Retina (tissue), 1 donor: ENCODE measurements at places on chromosomes 6 and 20.

DNA sequence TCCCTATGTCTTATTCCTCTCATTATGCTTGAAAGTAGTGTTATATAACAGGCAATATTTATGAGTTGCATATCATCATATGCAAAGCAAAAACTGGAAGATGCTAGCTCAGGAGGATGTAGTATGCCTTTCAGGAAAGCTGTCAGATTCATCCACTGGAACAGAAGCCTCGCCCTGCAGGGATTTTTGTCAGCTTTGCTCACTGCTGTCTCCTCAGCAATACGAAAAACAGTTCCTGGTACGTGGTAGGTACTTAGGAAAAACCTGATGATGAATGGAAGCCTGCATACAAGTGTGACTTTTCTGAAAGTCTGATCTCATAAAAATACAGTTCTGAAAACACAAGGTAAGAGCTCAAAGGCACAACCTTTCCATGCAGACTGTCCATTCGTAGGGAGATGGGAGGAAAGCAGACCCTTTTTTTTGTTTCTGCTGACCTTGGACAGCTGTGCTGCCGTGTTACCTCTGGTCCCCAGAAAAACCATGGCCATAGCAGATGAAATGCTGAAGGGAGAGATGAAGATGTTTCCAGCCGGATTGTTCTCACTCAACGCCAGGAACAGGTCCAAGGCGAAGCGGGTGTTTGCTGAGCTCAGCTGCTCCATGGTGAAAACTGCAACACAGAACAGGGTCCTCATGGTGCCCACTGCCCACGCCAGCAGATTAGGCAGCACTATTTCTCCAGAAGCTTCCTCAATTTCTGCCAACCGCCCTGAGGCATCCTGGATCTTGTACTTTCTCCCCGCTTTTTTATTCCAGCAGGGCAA is 1.5 kb downstream of the SERPINB1 start:
- DNase-seq, result no peak

DNA sequence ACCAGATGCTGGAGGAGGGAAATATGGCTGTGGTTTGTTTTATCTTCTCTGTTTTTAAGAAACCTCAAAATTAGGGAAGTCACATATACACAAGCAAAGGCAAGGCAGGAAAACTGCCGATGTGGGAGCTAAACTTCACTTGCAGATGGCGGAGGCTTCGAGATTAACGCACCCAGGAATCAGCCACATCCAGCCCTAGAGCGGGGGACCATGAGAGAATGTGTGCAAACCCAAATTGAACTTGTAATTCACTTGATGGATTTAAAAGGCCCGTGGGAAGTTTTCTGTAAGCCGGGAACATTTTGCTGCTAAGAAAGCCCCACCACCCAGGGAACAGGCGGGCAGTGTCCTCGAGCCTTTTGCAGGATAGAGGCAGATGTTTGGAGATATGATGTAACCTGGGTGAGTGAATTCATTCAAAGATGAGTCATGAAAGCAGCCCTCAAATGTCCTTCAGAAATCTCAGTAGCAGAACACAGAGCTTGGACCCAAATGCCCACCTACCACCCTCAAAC is 39.9 kb downstream of the PREX1 start:
- no peak for DNase-seq

GRCh38 chr20:1944345-1945091 is 49.3 kb downstream of the SIRPA start:
- DNase-seq, result no peak

GRCh38 chr6:104483225-104483834 is 376.4 kb downstream of the HACE1 start:
- DNase-seq, result no peak

GRCh38 chr20:31355981-31356380 is 12.4 kb upstream of the DEFB118 start:
- no peak for DNase-seq

- no peak for DNase-seq
Measured at GRCh38 chr20:46359233-46359751, 47.1 kb downstream of the ELMO2 start.

DNA sequence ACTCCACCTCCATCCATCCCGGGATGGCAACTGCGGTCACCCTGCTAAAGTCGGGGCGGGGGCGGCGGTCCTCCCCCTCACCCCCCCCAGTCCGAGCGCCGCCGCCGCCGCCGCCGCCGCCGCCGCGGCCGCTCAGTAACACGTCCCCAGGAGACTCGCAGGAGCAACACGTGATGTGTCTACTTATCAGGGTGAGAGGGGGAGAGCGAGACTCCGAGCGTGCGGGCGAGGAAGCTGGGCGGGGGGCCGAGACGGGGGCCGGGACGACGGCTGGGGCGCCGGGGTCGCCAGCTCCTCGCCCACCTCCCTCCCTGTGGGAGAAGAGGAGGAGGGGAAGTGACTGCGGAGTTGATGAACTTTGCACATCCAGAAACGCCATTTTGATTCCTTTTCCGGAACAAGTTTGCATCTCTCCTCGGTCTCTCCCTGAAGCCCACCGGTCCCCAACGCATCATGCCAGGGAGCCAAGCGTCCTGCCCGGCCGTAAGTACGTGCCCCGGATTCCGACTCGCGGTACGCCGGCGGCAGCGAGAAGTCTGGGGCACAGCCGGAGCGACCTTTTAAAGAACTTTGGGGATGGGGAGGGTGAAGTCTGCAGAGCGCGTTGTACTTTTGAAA is at the start of gene RREB1:
TSS of gene RREB1 (plus strand) at position 384 of the 618 bp plus-strand sequence. CDS start 73,951 bp downstream, outside the sequence.
- DNase-seq, result no peak

DNA sequence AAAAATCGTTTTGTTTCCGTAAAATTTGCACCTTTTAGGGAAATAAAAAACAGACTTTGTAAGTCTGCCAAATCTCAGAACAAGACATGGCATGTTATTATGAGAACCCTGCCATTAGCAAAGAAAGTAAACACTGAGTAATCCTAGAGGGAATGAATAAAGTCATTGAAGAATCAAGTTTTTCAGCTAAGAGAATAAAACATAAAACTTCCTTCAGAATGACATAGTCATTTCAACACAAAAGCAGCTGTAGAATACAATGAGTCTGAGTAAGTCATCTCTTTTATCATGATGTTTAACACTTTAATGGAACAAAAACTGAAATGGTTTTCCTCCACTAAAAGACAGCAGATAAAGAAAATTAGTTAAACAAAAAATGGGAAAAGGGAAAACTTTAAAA is 10.3 kb upstream of the DST start:
- no peak for DNase-seq

DNA sequence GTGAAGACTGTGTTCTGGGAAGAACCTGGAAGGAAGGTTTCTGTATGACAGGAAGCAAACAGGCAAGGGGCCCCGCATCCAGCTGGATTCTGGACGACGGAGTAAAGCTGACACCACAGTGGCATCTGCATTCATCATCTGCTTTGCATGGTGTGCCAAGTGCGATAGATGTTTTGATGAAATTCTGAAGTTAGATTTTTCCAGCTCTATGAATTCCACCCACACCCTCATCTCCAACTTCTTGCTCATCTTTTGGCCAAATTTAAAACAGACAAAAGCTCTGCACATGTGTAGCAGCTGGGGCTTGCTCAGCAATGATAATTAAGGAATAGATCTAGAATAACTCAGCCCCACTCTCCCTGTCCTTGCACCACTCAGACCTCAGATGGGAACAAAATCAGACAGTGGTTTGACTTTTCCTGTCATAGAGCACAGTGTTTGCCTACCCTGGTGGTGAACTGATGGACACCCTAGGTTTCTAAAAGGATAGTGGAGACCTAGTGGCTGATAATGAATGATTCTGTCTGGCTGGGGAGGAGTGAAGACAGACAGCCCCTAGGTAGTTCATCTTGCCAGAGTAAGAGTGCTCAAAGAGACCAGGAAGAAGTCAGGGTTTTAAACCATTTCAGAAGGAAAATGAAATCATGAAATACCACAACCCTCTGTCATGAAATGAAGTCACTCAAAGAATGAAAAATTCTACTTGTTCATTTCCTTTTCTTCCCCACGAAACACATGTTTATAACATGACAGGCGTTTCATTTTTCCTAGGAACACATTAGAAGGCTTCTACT is 85.8 kb downstream of the BCAS1 start:
- DNase-seq, result no peak
